WTC11 (cell line): ENCODE measurements at places on chromosomes 11 and 22. TPM values are rescaled to one million over a fixed set of nuclear protein-coding genes. Genes with fewer than 3 reads are reported as not detected.
A peak's percentile ranks its signal among the peaks of the same experiment; 100 is the strongest.

- H3K4me1 ChIP-seq: no peaks in the 10 kb centered on the region
- peaks cover 12% of the 10 kb centered on the region for H3K36me3 ChIP-seq
- H3K27ac ChIP-seq: no peak overlapping the region
- no peak for DNase-seq
Measured at GRCh38 chr11:1240771-1241170, 17.9 kb downstream of the MUC5B start.

DNA sequence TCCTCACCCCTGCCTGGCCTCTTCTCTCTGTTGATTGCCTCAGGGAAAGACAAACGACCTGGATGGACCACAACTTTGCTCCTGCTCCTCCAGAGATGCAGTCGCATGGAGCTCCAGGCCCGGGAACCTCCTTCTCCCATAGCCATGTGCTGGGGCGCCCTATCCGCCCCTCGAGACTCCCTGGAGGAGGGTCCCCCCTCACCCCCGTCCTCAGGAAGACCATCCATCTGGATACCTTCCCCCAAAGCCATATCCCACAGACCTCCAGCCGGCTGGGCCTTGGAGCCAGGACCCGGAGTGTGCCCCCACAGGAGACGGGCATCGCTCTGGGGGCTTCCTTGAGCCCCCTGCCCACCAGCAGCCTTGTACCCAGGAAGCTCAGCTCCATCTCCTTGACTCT lies 2.2 kb downstream of the SEPTIN3 start:
- no peak overlapping the region for H3K4me3 ChIP-seq
- peaks cover 1% of the 10 kb centered on the region for H3K36me3 ChIP-seq
- H3K4me1 ChIP-seq: peaks cover 17% of the 10 kb centered on the region
- no peak overlapping the region for H3K27ac ChIP-seq
- peaks cover 55% of the 10 kb centered on the region for H3K27me3 ChIP-seq

- H3K4me3 ChIP-seq: peak overlapping the region; percentile 6; the same call in 1 of the 2 replicates
- H3K27me3 ChIP-seq: peaks cover 43% of the 10 kb centered on the region
- H3K4me1 ChIP-seq: peaks cover 19% of the 10 kb centered on the region
- peaks cover 7% of the 10 kb centered on the region; the same call in 1 of the 2 replicates for H3K36me3 ChIP-seq
Measured at GRCh38 chr11:2223153-2223794, 47.1 kb downstream of the ASCL2 start.

GRCh38 chr11:45485070-45485707 lies 180.2 kb downstream of the CHST1 start:
- no peak overlapping the region for H3K4me3 ChIP-seq
- no peaks in the 10 kb centered on the region; the same call in 1 of the 2 replicates for H3K27me3 ChIP-seq
- DNase-seq: no peak

- DNase-seq: no peak
- no peaks in the 10 kb centered on the region for H3K36me3 ChIP-seq
- H3K4me1 ChIP-seq: peaks cover under 1% of the 10 kb centered on the region; the same call in 1 of the 2 replicates
- H3K27ac ChIP-seq: no peak overlapping the region
Measured at GRCh38 chr22:26410386-26410785, 18.7 kb upstream of the ASPHD2 start.

DNA sequence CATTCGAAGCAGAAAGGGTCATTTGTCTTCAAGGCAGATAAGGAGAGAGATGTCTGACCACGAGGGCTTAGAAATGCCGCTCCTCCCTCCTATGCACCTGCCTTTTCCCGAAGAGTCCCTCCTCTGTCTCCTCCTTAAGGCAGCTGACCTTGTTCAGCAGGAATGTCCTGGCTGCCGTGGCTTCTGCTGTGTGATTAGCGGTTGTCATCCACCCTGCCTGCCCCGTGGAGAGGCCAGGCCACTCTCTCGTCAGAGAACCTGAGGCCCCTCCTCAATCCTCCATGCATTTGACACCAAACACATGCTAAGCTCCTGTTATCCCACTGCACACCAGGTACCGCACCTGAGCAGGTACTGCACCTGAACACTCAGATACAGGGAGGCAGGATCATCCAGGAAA lies 834.6 kb downstream of the TBC1D22A start:
- peaks cover 2% of the 10 kb centered on the region; the same call in 1 of the 2 replicates for H3K36me3 ChIP-seq
- no peak for DNase-seq
- no peak overlapping the region for H3K27ac ChIP-seq
- no peak overlapping the region for H3K4me3 ChIP-seq
- H3K27me3 ChIP-seq: peaks cover 3% of the 10 kb centered on the region

DNA sequence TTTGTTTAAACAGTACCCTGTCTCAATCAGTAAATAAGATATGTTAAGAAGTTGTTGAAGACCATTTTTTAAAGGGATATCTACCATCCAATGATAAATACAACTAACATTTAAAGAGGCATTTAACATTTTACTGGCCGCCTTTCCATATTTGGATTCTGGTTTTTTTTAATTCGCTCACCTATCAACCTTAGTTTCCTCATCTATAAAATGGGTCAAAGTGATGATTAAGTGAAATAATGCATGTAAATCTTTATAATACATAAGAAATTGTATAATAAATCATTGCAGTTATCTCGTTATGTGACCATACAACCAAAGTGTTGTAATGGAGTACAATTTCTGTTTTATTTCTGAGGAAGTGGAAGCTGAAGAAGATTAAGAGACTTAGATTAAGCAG lies 17.7 kb upstream of the ATP5MG start:
- no peaks in the 10 kb centered on the region for H3K27me3 ChIP-seq
- no peak overlapping the region for H3K27ac ChIP-seq
- no peak overlapping the region for H3K4me3 ChIP-seq
- peaks cover 43% of the 10 kb centered on the region for H3K36me3 ChIP-seq
- no peaks in the 10 kb centered on the region for H3K4me1 ChIP-seq

GRCh38 chr22:49150801-49151221 lies 676.9 kb downstream of the BRD1 start:
- no peaks in the 10 kb centered on the region for H3K27me3 ChIP-seq
- H3K36me3 ChIP-seq: no peaks in the 10 kb centered on the region

DNA sequence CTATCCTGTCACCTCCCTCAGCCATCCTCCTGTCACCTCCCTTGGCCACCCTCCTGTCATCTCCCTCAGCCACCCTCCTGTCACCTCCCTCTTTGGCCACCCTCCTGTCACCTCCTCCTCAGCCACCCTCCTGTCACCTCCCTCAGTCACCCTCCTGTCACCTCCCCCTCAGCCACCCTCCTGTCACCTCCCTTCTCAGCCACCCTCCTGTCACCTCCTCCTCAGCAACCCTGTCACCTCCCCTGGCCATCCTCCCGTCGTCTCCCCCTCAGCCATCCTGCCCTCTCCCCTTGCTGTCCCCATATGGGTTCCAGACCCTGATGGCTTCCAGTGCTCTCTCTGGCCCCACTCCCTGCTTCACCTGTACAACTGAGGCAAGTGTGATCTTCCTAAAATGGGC lies 61.8 kb downstream of the SCUBE1 start:
- no peak overlapping the region for H3K4me3 ChIP-seq
- H3K36me3 ChIP-seq: no peaks in the 10 kb centered on the region
- no peak overlapping the region for H3K27ac ChIP-seq
- H3K27me3 ChIP-seq: no peaks in the 10 kb centered on the region
- H3K4me1 ChIP-seq: peaks cover 35% of the 10 kb centered on the region
- DNase-seq: no peak

DNA sequence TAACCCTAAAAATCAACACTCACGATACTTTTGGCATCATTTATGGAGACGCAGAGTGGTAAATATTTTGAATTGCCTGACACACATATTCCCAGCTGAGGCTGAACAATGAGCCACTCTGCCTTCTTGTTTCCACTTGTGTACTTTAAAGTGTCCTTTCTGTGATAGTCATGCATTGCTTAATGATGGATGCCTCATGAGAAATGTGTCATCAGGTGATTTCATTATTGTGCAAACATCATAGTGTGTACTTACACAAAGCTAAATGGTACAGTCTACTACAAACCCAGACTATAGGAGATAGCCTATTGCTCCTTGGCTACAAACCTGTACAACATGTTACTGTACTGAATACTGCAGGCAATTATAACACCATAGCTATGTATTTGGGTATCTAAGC lies 44.2 kb downstream of the MRE11 start:
- H3K27ac ChIP-seq: no peak overlapping the region
- H3K4me1 ChIP-seq: no peaks in the 10 kb centered on the region
- peaks cover 24% of the 10 kb centered on the region for H3K36me3 ChIP-seq
- no peak for DNase-seq
- no peaks in the 10 kb centered on the region for H3K27me3 ChIP-seq

DNA sequence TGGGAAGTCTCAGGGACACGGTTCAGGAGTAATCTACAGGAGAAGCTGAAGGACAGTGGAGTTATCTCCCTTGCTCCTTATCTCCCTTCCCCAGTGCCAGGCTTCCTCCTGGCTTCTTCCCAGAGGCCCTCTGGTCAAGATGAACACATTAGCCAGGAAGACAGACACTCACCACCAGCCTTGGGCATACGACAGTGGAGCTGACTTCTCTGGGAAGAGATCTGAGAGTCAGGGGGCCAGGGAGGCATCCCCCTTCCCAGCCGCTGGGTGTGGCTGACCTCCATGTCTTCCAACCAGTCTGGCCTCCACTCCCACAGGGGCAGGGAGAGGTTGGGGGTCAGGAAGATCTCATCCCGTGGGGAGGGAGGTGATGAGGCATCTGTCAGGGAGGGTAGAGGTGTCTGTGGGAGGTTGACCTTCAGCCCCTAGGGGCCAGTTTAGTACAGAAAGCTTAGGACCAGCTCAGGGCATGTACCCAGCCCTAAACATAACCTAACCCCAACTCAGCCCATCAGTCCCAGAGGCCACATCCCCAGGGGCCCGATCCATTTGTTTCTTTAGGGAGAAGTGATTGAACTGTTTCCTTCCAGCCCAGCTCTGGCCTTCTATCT lies 12.7 kb downstream of the ROBO4 start:
- H3K36me3 ChIP-seq: no peaks in the 10 kb centered on the region
- peaks cover 12% of the 10 kb centered on the region; the same call in 1 of the 2 replicates for H3K4me1 ChIP-seq
- no peak overlapping the region for H3K27ac ChIP-seq
- H3K27me3 ChIP-seq: peaks cover 40% of the 10 kb centered on the region
- no peak for DNase-seq
- no peak overlapping the region for H3K4me3 ChIP-seq

DNA sequence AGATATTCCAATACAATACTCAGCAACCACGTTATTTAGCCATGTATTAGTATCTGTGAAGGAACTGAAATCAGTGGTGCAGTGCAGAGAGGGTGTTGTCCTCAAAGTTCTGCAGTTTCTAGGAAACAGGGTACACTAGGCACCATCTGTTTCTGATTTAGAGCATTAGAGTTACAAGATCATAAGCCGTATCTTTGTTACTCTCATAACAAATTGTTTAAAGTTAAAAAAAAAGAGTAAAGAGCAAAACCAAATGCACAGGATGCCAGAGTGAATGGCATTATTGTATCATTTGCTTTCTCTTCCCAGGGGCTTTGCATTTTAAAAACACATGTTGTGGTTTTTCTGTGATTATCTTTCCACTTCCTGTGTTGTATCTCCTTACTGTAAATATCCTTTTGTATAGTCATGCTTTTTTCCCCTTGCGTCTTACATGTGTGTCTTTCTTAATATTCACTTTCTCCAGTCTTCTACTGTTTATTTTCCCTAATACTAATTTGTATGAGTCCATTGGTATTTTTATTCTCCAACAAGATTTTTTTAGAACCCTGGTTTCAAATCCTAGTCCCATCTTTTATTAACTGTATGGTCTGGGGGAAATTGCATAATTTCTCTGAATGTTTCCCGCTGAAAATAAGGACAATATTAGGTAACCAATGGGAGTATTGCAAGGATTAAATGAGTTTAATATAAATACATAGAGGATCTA lies 15.2 kb upstream of the NUP160 start:
- H3K27me3 ChIP-seq: no peaks in the 10 kb centered on the region; the same call in 1 of the 2 replicates
- no peaks in the 10 kb centered on the region for H3K4me1 ChIP-seq
- H3K4me3 ChIP-seq: no peak overlapping the region
- H3K27ac ChIP-seq: no peak overlapping the region

- no peak overlapping the region for H3K4me3 ChIP-seq
- no peaks in the 10 kb centered on the region for H3K36me3 ChIP-seq
- no peak overlapping the region for H3K27ac ChIP-seq
- H3K27me3 ChIP-seq: peaks cover 12% of the 10 kb centered on the region
- DNase-seq: no peak
- H3K4me1 ChIP-seq: peaks cover 30% of the 10 kb centered on the region
Measured at GRCh38 chr11:75586395-75586794, 24.3 kb downstream of the SERPINH1 start.

GRCh38 chr22:49306632-49307480 lies 520.8 kb downstream of the BRD1 start:
- H3K4me3 ChIP-seq: no peak overlapping the region
- H3K27me3 ChIP-seq: no peaks in the 10 kb centered on the region; the same call in 1 of the 2 replicates
- H3K36me3 ChIP-seq: no peaks in the 10 kb centered on the region

- H3K36me3 ChIP-seq: no peaks in the 10 kb centered on the region
- DNase-seq: no peak
- H3K4me3 ChIP-seq: no peak overlapping the region
- H3K27me3 ChIP-seq: peaks cover 2% of the 10 kb centered on the region; the same call in 1 of the 2 replicates
Measured at GRCh38 chr11:5065027-5065426, 4.3 kb upstream of the OR52E1 start.

- no peak overlapping the region for H3K4me3 ChIP-seq
- H3K27ac ChIP-seq: no peak overlapping the region
- DNase-seq: no peak
- no peaks in the 10 kb centered on the region for H3K4me1 ChIP-seq
- H3K36me3 ChIP-seq: no peaks in the 10 kb centered on the region
Measured at GRCh38 chr11:2547806-2548205, 103.0 kb downstream of the KCNQ1 start.

- no peak overlapping the region for H3K27ac ChIP-seq
- H3K4me1 ChIP-seq: peaks cover 15% of the 10 kb centered on the region
- peaks cover 3% of the 10 kb centered on the region for H3K27me3 ChIP-seq
- DNase-seq: no peak
- no peaks in the 10 kb centered on the region for H3K36me3 ChIP-seq
Measured at GRCh38 chr22:26998129-26998528, 340.7 kb downstream of the MIAT start.

- peak; percentile 58 for DNase-seq
- H3K4me3 ChIP-seq: peak overlapping the region; percentile 96
- H3K36me3 ChIP-seq: no peaks in the 10 kb centered on the region
- no peaks in the 10 kb centered on the region for H3K27me3 ChIP-seq
Measured at GRCh38 chr22:28443526-28443876, 236.1 kb downstream of the TTC28 start.

DNA sequence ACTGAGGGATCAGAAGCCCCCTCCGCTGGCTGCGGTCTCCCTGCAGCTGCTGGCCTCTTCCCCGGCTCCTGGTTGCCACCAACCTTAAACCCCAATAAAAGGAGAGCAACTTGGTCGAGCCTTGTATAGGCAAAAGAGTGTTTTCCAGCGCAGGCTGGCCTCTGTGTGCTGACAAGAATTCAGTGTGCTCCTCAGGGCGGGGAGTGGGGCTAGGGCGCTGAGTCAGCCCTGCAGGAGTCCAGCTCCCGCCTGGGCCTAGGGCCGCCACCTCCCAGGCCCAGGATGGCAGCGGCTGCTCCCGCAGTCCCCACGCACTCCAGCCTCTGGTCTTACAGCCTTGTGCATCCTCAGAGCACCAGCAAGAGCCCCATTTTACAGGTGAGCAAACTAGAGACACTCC lies at the start of gene SHISAL1:
Gene SHISAL1, minus strand, starts transcription at position 186 of the 400 bp plus-strand sequence. CDS start 12,006 bp downstream, outside the sequence.
- no peak for DNase-seq
- H3K27me3 ChIP-seq: no peaks in the 10 kb centered on the region
- no peak within 1 kb of the TSS for H3K27ac ChIP-seq
- H3K36me3 ChIP-seq: no peaks in the 10 kb centered on the region
- no peak within 1 kb of the TSS for H3K4me3 ChIP-seq

Gene OR56A1
- total RNA-seq: 0.14 to 0.35 TPM (median 0.14 TPM) in 3 replicates

Gene MMP13
- total RNA-seq: not detected in 3 replicates

Gene DEFB131B
- not detected in 3 replicates for total RNA-seq

Gene PTPN5
- total RNA-seq: 4.5 to 7.4 TPM (median 6.7 TPM) in 3 replicates

Gene GAB4
- 0.09 to 0.16 TPM in 2 of 3 replicates, not detected in the other for total RNA-seq

Gene HTR3A
- total RNA-seq: 4.1 to 6.0 TPM (median 5.0 TPM) in 3 replicates

Gene MFRP
- not detected in 3 replicates for total RNA-seq

Gene OR2AG1
- total RNA-seq: not detected in 3 replicates

Gene OR10D3
- total RNA-seq: not detected in 3 replicates
